Neural crest cell (in vitro differentiated cells): ENCODE measurements at places on chromosomes 3 and 15. TPM values are rescaled to one million over a fixed set of nuclear protein-coding genes. Genes with fewer than 3 reads are reported as not detected.

Gene ABHD2
- 31.0 and 33.3 TPM in 2 replicates for total RNA-seq

Gene FRMD5
- total RNA-seq, result 4.3 and 5.1 TPM in 2 replicates

Gene GRK7
- not detected in 2 replicates for total RNA-seq

Gene TSC22D2
- 37.9 and 40.8 TPM in 2 replicates for total RNA-seq
